ENCODE measurements at places on chromosomes 7 and 10.

DNA sequence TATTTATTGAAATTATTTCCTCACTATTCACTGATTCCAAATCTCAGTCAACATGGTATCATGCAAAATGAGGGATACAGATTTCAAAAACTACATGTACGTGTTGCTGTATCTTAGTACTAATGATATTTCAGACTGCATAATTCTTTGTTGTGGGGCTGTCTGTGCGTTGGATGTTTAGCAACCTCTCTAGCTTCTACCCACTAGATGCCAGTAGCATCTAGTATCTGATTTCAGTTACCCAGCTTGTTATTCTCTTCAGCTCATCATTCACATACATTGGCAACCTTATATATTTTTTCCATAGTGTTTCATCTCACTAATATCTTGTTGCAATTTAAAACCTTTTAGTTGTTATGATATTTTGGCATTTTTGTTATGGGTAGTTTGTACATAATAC is 22.5 kb upstream of the WASL start:
- DNase-seq, result no peak

GRCh38 chr10:49768731-49769130 is 6.6 kb upstream of the OGDHL start:
- DNase-seq, result no peak

GRCh38 chr10:110723224-110723891 is 79.2 kb downstream of the RBM20 start:
- no peak for DNase-seq

GRCh38 chr7:132328047-132328620 is 248.1 kb downstream of the PLXNA4 start:
- no peak for DNase-seq

DNA sequence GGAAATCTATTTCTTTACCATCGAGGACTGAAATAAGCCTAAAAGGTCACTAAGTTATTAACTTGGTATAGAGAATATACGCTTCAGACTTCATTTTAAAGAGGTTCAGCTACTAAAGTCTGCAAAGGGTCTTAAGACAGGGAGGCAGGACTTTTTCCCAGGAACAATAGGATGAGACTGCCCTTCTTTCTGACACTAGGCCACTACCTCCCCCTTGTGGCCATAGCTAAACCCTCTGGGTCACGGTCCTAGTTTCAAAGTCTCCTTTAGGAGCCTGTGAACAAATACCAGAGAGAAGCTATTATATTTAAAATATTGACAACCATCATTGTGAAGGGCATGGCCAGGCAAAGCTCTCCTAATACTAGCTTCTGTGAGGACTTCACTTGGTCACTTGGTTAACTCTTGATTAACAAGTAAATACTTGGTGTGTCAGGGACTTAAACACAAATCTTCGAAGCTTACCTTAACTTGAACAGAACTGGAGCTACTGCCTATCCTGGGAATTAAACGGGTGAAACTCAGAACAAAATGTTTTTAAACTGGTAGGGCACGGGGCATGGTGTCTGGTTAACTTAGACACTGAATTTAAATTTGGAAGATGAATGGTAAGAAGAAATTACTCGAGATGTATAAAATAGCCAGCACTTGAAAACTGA is 75.6 kb downstream of the CCDC6 start:
- peak; percentile 13 for DNase-seq

DNA sequence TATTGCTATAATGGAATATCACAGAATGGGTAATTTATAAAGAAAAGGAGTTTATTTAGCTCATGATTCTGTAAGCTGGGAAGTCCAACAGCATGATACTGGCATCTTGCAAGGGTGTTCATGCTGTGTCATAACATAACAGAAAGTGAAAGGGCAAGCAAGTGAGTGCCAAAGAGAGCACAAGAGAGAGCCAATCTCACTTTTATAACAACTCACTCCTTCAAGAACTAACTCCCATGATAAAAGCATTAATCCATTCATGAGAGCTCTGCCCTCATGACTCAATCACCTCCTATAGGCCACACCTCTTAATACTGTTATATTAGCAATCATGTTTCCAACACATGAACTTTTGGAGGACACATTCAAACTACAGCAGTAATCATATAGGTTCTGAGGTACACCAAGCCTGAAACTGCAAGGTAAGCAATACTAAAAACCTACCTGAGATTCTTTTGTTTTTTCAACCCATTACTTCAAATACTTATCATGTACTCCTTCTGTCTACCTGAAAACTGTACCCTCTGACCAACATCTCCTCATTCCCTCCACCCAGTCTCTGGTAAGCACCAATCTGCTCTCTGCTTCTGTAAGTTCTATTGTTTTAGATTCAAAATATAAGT is 219.7 kb downstream of the MTERF1 start:
- no peak for DNase-seq

DNA sequence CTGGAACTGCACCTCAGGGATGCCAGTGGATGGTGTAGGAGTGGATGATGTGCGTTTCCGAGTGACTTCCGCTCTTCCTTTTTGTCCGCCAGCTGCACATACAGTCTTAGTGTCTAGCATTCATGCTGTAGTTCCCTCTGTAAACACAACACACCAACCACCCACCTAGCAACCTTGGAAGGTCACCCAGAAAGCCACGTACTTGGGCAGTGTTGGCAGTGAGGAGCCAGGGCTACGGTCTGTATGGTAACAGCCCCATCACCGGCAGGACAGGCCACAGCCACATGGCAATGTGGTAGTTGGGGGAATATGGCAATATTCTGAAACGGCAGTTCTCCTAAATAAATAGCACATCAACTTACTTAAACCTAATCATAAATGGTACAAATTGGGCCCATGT is 613.5 kb upstream of the MGMT start:
- DNase-seq, result peak; percentile 26

- no peak for DNase-seq
Observed at GRCh38 chr7:3892157-3892556, 591.1 kb downstream of the SDK1 start.

DNA sequence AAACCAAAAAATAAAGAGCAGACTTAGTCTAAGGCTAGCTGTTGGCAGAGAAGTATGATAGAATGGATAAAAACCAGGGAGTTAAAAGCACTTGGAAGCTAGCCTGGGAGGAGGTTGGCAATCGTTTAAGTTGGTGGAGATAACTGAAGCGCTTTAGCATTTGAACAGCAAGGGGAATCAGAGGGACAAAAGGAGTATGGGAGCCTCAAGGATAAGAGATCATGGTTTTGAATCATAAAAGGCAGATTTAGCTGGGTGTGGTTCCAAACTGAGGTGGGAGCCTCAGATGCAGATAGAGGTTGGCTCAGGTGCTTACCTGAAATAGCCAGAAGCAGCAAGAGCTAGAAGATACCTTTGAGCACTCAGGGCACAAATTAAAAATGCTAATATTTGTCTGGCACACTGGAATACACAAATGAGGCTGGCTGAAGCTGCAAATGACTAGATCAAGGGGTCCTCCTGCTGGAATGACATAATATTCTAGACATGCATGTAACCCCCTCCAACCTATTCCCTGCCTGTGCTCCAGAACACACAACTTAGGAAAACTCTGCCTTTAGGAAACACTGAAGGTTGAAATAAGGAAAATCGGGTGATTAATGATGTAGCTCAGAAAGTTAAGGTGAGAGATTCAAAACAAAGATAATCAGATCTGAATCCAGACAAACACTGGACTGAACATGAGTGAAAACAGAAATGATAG is 372.3 kb upstream of the LRRN3 start:
- no peak for DNase-seq

DNA sequence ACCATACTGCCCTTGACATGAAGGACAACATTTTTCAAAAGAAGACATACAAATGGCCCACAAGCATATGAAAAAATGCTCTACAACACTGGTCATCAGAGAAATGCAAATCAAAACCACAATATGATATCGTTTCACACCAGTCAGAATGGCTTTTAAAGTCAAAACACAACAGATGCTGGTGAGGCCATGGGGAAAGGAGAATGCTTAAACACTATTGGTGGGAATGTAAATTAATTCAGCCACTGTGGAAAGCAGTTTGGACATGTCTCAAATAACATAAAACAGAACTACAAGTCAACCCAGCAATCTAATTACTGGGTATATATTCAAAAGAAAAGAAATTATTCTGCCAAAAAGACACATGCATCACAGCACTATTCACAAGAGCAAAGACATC is 4.2 kb upstream of the NT5C3A start:
- DNase-seq, result no peak

- DNase-seq, result no peak
Observed at GRCh38 chr10:60139290-60139689, 232.9 kb upstream of the CCDC6 start.

DNA sequence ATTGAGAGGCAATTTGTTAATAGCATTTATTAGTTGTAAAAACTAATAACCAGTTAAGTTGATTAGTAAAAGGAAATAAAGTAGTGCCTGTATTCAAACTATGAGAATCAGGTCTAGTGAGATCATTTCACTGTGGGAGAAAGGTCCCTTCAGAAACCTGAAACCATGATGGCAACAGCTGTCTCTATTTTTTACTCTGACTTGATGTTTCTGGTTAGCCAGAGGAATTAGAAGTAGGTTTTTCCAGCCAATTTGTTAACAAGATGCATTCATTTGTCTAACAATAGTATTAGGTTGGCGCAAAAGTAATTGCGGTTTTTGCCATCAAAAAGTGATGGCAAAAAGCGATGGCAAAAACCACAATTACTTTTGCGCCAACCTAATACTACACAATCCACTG is 272.2 kb upstream of the YAE1 start:
- DNase-seq, result no peak

DNA sequence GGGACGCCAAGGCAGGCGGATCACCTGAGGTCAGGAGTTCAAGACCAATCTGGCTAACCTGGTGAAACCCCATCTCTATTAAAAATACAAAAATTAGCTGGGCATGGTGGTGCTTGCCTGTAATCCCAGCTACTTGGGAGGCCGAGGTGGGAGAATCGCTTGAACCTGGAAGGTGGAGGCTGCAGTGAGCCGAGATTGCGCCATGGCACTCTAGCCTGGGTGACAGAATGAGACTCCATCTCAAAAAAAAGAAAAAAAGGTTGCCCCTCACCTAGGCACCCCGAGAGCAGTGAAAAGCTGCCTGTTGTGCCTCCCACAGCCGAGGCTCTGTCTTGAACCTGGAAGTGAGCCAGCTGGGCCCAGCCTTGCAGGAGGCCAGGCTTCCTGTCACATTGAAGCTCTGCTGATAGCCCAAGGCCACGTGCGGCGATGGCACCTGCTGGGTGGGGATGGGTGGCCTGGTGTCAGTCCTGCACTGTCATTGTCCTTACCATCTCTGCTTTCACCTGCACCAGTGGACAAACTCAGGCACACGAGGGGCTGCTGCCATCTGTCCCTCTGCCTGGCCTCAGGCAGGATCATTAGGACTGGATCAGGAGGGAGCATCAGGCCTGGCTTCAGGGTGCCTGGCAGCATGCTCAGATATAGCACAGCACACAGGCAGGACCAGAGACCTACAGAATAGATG is 37.8 kb downstream of the DNAJB12 start:
- no peak for DNase-seq

DNA sequence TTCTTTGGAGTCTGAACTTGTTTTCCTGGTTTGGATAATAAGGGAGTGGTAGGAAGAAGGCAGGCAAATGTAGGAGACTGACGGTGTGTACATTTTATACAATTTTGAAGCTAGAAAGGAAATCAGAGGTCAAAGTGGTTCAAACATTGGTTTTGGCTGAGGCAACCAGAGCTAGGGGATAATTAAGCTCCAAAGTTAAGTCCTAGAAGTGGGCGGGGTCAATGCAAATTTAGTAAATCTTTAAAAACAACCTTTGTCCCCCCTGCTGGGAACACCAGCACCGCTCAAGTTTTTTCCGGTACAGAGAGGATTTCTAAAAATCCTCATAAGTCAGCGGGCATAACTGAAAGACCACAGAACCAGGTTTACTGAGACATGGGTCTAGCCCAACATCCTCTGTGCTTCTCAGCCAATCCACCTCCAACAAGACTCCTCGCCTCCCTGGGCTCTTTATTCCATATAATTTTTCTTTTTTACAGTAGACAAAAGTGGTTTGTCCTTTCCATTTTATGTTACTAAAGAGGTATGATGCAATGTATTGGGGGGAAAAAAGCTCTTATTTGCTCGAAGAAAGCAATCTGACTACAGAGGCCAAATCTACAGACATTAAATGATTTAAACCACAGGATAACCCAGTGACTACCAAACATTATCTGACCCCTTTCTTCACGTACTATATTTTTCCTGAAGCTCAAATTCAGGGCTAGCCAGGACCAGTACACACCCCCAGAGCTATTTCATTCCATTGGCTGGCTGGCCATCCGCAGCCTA is 1.6 kb downstream of the GLUD1 start:
- peak; percentile 1 for DNase-seq

DNA sequence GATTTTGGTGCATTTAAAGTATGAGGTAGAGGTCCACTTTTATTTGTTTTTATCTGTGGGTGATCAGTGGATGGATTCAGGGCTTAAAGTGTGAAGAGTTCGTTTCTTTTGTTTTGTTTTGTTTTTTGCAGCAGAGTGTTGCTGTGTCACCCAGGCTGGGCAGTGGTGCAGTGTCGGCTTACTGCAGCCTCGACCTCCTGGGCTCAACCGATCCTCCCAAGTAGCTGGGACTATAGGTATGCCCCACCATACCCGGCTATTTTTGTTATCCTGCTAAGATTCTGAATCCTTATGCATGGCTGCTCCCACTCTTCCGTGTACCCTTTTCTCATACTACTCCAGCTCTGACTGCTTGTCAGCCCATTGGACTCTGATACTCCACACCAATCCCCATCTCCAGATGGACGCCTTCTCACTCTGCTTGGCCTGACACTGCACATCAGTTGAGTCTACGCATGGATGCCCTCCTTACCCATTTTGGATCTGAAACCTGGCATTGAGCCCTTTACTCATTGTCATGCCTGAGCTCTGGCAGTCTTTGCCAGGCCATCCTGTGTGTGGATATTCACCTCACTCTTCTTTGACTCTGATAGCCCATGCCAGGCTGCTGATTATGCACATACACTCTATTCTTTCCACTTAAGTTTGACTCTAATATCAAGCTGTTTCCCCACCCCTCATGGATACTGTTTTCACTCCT is 119.5 kb downstream of the CCSER2 start:
- DNase-seq, result no peak

- peak; percentile 36 for DNase-seq
Observed at GRCh38 chr7:102433219-102434038, at the start of gene ORAI2. Gene ORAI2, plus strand, starts transcription at chr7:102433575. Its CDS starts 5,382 bp downstream, at chr7:102438957.

DNA sequence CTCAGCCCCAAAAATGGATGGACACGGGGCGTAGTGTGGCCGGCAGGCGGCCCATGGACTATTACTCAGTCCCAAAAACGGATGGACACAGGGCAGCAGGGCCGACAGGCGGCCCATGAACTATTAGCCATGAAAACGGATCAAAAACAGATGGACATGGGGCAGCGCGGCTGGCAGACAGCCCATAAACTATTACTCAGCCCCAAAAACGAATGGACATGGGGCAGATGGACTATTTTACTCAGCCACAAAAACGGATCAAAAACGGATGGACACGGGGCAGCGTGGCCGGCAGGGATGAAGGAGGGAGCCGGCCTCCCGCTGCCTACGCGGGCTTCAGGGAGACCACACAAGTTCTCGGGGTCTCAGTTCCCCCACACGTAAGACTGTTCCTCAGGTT is 32.9 kb downstream of the GPER1 start:
- DNase-seq, result no peak

GRCh38 chr7:158606671-158607424 is 19.2 kb upstream of the PTPRN2 start:
- DNase-seq, result no peak

GRCh38 chr10:80444646-80445319 is 9.3 kb upstream of the TSPAN14 start:
- no peak for DNase-seq

- no peak for DNase-seq
Observed at GRCh38 chr7:135300913-135301765, 67.5 kb downstream of the STRA8 start.

All from NCI-H748 treated with DMSO at 0.1 percent for 48 hours (cell line).